ENCODE measurements at places on chromosomes 5 and 9.

DNA sequence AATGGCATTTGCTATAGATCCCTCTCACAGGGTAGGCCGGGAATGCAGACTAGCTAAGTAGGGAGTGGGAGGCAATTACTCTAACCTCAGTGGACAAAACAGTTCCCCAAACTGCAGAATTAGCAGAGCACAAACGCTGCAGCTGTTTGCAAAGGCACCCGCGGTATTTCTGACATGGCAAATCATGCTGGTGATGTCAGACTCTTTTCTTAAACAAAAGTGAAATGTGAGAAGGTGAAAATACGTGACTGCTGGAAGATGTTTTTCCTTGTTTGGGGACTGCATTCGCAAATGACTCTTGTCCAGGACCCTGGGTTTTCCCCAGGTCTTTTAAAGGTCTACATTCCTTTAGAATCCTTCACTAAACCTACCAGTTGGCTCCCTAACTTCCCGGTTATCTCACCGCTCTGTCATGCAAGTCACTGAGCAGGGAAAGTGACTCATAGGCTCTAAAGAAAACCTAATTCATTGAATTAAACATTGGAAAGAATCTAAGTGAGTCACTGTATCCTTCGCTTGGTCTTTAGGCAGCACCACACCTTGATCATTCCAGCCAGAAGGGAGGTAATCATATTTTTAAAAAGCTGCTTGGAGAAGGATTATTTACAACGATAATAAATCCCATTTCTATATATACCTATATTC, 91.5 kb upstream of the DNAH5 start:
- no peak for DNase-seq

DNA sequence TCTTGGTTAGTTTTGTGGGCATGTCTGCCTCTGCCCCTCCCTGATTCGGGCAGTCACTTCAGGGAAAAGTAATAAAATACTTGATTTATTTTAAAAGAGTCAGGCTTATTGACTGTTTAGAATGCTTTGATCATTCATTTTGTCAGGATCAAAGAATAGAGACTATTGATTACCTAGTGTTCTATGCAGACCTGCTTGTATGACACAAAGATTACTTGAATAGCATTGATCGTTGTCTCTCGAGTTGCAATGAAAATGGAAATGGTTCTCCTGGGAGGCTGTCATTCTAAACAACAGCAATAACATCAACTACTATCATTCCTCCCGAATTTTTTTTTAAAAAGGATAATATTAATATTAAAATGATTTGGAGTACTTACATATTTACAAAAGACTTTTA, 133.2 kb upstream of the DMAC1 start:
- no peak for DNase-seq

DNA sequence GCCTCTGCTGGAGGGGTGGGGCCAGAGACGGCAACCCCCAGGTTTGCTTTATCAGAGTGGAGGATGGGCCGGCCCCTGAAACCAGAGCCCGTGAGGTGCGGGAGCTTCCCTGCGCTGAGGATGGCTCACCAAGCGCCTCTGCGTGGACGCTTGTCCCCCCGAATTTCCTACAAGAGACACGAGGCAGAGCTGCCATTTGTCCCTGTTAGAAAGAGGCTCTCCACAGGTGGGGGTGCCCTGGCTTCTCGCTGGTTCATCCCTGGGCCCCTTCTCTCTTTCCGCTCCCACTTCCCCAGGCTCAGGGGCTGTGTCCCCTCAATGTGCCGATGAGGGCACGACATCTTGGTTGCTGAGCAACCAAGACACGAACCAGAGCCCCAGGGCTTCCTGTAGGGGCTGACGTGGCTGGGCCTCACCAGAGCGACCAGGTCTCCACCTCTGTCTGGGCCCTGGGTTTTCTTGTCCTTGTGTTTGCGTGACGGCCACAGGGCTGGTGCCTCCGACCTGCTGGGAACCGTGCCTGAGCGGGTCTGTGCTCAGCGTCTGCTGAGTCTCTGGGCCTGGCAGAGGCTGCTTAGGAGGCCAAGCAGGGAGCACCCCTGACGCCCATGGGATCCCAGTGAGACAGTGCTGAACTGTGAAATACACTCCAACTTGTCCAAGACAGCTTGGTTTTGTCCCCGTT, 119.6 kb upstream of the COL5A1 start:
- no peak for DNase-seq

GRCh38 chr5:139262059-139262741, 31.3 kb upstream of the MATR3 start:
- no peak for DNase-seq

All from cortex of kidney (tissue), 1 donor.